ENCODE measurements at places on chromosomes 3 and 15.

DNA sequence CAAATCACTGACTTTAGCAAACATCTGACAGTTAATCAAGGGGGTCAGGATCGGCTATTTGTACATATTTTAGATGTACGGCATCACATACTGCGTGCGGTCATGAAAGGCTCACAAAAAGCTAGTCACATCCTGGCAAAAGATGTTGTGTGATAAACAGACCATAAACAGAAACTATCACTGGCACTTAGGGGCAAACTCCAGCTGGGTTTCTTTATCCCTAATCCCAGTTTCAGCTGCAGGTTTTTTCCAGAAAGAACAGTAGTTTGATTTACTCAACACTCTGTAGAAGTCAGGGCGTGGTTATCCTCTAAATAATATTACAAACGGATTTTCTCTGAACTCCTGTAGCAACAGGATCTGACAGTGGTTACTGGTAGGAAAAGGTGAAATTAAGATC is 112.4 kb upstream of the BHLHE40 start:
- DNase-seq = no peak

DNA sequence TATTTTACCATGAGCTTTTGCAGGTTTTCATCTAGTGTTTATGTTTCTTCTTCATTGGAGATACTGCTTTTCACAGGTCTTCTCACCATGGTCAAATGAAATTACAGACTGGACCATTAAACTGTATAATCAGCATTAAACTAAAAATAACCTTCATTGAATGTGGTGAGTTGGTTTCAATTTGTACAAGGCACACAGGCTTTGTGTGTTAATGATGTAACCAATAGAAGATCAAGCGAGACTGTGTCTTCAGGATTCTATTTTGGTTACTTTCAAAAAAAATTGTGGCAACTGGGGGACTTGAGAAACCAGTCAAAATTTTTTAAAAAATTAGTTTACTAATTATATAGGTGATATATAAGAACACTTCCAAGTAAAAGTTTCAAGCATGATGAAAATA is 54.3 kb upstream of the GCSAM start:
- no peak for DNase-seq

DNA sequence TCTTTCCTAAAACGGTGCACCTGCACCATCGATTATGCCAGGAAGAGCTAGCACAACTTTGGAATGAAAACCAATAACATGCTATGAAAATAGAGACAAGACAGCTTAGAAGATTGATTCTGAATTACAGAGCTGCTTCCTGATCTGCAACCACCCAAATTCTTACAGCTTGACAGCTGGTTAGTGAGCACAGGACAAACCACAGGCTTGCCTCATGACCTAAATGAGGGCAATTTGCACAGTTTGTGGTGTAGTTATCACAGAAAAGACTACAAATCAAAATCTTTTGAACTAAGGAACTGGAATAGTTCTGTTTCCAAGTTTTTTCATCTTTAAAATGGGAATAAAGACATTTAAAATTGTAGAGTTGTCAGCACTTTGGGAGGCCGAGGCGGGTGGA is 533.5 kb downstream of the NAALADL2 start:
- no peak for DNase-seq

GRCh38 chr15:88894348-88894818 is 961 bp downstream of the HAPLN3 start:
- DNase-seq = peak; percentile 49

All from NCI-H1048 (cell line).